Stimulated activated CD8-positive, alpha-beta memory T cell treated with anti-CD3 and anti-CD28 coated beads, Interleukin-4, amount 100 ng/mL, for 48 hours (primary cell): ENCODE measurements at places on chromosomes 6 and 20.

GRCh38 chr6:116514111-116514510 is 2.7 kb downstream of the CALHM5 start:
- no peak for DNase-seq

DNA sequence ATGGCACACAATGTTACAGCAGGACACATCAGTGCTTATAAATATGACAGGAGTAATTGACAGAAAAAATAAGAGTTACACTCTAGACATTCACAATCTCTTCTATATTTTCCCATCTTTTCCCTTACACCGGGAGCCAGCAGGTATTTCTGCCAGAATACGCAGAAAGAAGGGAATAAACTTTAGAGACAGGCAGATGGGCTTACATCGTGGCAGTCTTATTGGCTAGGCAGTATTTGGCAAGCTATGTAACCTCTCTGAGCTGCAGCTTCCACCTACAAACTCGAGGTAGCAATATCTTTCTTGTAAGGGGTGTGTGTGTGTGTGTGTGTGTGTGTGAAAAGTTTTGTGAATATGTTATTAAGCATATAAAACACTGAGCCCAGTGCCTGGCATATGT is 33.0 kb upstream of the TSHZ2 start:
- DNase-seq: no peak

GRCh38 chr6:73742433-73742832 is 46.4 kb downstream of the CD109 start:
- DNase-seq: no peak

GRCh38 chr6:134719911-134720310 is 230.0 kb downstream of the ALDH8A1 start:
- DNase-seq: no peak

- DNase-seq: no peak
These were observed 683 bp upstream of the GCNT2 start for GRCh38 chr6:10520468-10520867.

GRCh38 chr20:35974256-35974655 is 5.9 kb downstream of the CNBD2 start:
- DNase-seq: no peak

DNA sequence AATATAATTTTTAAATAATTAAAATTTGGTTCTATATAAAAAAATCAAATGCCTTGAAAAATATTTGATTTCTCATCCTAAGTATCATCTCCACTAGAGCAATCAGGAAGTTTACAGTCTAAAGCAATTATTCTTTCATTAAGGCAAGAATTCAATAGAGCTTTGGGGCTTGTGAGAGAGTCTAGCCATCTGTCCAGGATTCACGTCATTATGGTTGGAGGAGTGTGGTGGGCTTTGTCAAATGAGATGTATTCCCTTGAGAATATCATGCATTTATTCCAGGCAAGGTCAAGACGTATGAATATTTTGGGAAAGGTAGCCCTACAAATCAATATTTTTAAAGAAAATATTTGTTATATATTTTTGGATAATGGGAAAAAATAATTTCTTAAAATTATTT is 132.4 kb downstream of the ELOVL4 start:
- DNase-seq: no peak

DNA sequence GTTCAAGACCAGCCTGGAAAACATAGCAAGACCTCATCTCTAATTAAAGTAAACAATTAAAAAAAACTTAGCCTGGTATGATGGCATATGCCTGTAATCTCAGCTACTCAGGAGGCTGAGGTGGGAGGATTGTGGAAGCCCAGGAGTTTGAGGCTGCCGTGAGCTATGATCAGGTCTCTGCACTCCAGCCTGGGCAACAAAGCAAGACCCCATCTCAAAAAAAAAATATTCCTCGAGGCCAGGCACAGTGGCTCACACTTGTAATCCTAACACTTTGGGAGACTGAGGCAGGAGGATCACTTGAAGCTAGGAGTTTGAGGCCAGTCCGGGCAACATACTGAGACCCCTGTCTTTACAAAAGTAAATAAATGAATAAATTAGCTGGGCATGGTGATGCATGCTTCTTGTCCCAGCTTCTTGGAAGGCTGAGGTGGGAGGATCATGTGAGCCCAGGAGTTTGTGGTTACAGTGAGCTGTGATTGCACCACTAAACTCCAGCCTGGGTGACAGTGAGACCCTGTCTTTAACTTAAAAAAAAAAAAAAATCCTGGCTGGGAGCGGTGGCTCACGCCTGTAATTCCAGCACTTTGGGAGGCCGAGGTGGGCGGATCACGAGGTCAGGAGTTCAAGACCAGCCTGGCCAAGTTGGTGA is 9.3 kb upstream of the C2 start:
- no peak for DNase-seq

GRCh38 chr6:112243861-112244827 is 10.2 kb downstream of the LAMA4 start:
- DNase-seq: no peak

GRCh38 chr6:120774275-120774674 is 560.0 kb downstream of the TBC1D32 start:
- no peak for DNase-seq

DNA sequence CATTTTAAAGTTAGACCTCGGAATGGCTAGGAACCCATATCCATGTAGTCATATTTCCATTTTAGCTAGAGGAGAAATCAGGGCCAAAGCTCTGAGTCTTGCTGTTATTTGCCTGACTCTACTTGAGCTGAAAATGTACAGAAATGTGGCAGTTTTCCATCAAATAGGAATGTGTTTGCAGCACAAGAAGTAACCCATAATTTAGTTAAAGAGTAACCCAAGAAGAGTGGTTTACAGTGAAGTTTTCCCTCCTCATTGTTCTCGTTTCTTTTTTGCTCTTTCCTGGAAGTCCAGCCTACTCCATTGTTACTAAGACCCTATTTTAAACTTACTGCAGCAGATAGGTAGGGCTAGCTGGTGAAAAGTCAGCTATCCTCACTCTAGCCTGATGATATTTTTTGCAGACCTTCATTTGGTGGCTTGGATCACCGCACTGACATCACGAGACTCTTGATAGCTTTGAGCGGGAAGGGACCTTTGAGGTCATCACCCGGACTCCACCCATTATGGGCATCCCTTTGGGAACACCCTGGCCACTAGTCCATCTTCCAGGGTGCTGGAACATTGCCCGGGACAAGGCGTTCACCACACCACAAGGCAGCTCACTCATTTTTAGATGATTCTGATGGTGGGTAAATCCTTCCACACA is 28.0 kb upstream of the ADGRF5 start:
- DNase-seq: no peak

GRCh38 chr6:71579902-71580301 is 291.3 kb downstream of the OGFRL1 start:
- DNase-seq: no peak

DNA sequence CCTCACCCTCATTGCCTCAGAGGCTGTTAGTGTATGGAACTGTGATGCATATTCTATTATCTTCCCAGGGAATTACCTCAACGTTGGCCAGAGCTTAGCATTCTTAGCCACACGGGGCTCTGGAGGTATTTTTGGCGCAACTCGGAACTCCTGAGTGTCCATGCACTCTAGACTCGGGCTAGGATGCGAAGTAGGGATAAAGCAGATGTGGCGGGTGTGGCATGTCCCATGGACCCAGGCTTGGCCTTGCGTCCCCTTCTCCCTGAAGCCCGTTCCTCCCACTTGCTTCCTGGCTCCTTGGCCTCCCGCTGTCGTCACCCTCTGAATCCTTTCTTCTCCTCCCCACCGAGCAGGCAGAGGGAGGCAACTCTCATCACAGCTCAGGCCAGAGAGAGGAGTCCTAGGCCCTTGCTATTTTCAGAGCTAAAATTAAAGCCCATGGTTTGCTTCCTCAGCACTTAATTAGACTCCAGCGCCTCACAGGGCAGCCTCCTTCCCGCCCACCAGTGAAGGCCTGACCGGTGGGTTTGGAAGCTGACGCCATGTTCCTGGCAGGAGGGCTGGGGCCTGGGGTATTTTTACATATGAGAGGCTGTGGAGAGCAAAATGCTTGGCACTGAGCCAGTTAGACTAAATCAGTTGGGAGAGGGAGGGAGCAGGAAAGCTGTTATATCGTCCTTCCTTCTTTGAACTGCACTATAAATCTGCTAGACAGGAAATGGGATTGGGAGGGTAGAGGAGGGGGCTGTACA is 138.7 kb downstream of the FOXO3 start:
- DNase-seq: no peak

- no peak for DNase-seq
These were observed 661 bp upstream of the PPP1R14C start for GRCh38 chr6:150142097-150142669.

DNA sequence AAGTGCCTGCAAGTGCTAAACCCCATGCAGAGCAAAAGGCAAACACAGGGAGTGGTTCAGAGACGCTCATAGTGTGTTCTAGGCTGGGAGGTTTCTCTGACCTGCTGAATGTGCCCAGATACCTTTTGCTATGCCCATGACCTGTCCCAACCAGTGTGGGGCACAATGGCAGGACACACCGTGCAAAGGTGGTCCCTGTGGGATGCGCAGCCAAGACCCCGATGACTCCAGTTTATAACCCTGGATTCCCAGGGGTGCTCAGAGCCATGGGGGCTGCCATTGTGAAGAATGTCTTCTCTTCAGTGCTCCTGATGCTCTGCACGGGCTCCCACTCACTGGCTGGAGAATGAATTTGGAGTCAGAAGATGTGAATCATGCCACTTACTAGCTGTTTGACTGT is 2.2 kb upstream of the NINL start:
- DNase-seq: no peak

DNA sequence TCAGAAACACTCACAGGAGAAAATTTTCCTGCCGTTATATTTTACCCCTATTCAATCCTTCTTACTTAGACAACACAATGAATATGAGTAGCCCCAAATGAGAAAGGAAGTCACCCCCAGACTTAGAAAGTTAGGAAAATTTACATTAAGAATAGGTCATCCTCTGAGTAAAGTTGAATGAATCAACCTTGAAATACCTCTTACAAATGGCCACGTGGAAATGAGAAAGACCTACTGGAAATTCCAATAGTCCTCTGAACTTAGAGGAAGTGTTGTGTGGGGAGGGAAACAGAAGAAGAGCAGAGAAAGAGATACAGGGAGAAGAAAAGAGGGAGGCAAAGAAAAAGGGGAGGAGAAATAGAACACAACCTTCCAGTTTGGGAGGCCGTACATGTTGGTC is 43.7 kb downstream of the PHACTR1 start:
- no peak for DNase-seq

DNA sequence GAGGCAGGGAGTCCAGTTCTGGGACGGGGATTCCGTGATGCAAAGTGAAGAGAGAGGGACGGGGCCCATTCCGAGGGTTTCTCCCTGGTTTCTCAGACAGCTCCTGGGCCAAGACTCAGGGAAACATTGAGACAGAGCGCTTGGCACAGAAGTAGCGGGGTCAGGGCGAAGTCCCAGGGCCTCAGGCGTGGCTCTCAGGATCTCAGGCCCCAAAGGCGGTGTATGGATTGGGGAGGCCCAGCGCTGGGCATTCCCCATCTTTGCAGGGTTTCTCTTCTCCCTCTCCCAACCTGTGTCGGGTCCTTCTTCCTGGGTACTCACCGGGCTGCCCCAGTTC is 35.9 kb upstream of the HLA-G start:
- DNase-seq: no peak

DNA sequence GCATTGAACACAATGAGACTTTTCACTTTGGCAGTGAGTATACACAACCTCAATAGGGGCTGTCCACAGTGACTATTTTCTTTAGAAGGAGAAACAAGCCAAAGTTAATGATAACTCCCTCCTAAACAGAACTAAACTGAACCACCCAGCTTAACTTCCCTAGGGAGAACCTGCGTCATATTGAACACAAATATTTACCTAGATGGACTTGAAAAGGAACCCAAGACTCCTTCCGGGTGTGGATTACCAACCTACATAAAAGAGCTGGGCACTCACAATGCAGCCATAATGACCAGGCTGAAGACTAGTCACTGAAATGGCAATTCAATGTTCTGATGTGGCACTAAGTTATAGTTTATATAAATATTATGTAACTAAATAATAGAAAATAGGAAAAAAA is 160.6 kb downstream of the IBTK start:
- no peak for DNase-seq

DNA sequence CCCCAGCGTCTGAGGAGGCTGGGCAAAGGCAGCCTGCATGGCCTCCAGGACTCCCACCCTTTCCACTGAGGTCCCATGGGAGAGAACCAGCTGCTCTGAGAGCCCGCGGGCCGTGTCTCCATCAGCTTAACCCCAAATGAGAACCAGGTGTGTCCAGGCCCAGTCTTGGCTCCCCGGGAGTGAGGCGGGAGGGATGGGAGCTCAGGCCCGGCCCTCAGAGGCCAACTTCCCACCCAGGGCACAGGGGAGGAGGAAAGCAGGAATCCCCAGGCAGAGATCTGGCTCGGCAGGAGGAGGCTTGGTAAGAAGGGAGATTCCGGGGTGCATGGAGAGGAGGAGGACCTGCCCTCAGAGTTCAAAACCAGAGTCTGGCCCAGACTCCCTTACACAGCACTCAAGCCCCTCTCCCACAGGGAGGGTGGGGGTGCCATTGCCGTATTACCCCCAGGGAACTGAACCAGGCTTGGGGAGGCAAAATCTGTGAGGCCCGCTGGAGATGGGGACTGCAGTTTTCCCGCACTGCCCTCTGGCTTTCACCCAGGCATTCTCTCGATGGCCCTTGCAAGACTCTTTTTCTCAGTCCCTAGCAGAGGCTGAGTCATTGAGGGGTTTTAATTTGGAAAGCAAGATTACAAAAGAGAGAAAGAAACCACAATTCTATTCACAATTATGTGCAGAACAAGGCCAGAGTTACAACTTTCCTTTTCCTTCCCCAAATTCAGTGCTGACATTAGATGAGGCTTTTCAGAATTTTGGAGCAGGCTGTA is 17.1 kb downstream of the FOXF2 start:
- DNase-seq: no peak

GRCh38 chr6:56335726-56336125 is 88.3 kb upstream of the COL21A1 start:
- no peak for DNase-seq

- DNase-seq: no peak
These were observed 56.3 kb downstream of the RGS17 start for GRCh38 chr6:153074761-153075160.

DNA sequence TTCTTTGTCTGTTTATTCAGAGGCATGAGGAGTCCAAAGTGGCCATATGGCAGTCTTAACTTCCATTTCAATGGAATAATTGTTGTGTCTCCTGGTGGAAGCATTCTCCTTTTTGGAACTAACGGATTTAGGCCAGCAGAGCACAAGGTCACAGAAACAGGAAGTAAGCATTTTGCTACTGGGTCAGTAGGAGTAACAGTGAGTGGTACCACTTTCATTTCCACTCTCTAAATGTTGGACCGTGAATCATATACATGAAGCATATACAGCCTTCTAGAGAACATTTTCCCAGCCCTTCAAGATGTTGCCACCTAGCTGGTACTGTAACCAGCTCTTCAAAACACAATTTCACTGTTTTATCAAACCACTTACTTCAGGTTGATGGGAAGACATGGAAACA is 182.8 kb downstream of the EYS start:
- no peak for DNase-seq
